ENCODE measurements at places on chromosomes 2 and 18.

DNA sequence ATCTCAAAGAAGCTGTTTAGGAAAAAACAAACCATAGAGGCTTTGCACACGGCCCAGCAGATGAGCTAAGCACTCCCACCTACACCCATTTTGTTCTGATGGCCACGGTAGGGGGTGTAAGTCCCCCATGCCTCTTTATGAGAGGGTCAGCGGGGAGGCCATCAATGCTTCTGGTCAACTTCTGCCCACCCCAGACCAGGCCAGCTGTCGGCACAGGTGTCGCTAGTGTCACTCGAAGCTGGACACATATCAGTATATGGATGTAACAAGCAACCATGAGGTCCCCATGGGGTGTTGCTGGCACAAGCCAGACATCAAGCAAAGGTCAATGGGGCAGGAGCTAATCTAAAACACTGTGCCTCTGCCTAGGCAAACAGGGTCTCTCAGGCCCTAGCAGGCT, 23.7 kb upstream of the SLC35F6 start:
- no peak for DNase-seq

GRCh38 chr2:160408173-160408958, 85.2 kb downstream of the RBMS1 start:
- DNase-seq, result no peak

- DNase-seq, result no peak
Measured at GRCh38 chr2:44116319-44116718, 52.4 kb upstream of the PPM1B start.

DNA sequence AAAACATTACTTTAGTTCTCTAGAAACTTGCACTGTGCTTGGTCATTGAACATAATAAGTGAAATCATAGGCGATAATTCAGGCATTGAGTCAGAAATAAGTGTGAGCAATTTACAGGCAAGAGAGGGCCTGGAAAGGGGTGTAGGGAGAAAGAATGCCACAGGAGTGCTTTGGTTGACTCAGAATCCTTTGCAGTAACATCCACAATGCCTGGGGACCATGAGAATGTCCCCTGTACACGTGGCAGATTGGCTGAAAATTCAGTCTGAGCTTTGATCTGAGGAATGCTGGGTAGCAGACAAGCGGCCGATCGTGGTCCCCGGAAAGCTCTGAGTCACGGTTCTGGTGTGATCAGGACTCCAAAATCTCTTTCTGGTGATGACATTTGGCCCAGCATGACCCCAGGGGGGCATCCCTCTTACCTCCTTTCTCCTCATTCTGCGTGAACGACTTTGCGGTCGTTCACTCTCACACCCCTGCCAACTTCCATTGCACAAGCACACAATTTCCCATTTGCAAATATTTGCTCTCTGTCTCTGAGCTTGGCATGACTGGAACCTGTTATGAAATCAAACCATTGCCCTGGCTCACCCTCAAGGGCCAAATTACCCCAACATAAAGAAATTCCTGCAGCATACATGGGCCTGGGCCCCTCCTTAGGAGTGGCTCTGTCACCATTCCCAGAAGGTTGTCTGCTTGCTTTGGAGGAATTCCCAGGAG, 305.0 kb upstream of the EPAS1 start:
- no peak for DNase-seq

- DNase-seq, result no peak
Measured at GRCh38 chr18:55900380-55900779, 312.4 kb upstream of the TCF4 start.

DNA sequence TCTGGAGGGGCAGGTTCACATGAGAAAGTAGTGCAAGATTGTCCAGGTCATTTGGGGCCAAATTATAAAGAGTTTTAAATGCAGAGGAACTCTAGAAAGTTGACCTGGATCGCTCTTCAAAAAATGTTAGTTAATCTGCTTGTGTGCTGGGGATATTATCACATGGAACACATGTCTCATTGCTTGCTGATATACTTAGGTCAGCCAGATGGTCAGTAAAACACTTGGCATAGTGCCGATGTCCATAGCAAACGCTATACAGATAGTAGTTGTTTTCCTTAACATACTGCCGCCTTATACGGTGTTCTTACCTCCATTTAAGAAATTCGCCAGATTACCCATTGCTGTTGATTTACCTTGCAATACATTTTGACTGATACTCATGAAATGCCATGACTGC, 103.4 kb upstream of the CWC22 start:
- DNase-seq, result no peak

- DNase-seq, result peak; percentile 49
Measured at GRCh38 chr18:3511980-3512379, 62.0 kb downstream of the TGIF1 start.

GRCh38 chr2:183207110-183207509, 82.9 kb downstream of the NUP35 start:
- DNase-seq, result peak; percentile 18

GRCh38 chr2:9722451-9722850, 91.7 kb upstream of the YWHAQ start:
- no peak for DNase-seq

- DNase-seq, result no peak
Measured at GRCh38 chr2:5925604-5926003, 233.4 kb downstream of the SOX11 start.

- no peak for DNase-seq
Measured at GRCh38 chr18:76252880-76253279, 242.2 kb downstream of the ZNF516 start.

GRCh38 chr2:160429248-160430000, 64.2 kb downstream of the RBMS1 start:
- DNase-seq, result no peak

GRCh38 chr2:19971691-19972090, 18.2 kb downstream of the WDR35 start:
- no peak for DNase-seq

DNA sequence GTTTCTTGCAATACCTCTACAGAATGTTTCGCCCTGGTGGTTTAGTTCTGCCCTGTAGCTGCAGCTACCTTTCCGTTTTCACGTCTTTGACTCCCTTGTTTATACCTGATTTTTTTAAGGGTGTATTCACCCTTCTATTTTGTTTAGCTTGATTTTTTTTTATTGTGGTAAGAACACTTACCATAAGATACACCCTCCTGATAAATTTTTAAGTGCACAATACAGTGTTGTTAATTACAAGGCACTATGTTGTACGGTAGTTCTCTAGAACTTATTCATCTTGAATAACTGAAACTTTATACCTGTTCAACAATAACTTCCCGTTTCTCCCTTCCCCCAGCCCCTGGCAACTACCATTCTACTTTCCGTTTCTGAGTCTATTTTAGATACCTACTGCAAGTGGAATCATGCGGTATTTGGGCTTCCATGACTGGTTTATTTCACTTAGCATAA, 48.9 kb upstream of the NABP1 start:
- DNase-seq, result no peak

- DNase-seq, result no peak
Measured at GRCh38 chr18:63299837-63300745, 19.5 kb downstream of the BCL2 start.

DNA sequence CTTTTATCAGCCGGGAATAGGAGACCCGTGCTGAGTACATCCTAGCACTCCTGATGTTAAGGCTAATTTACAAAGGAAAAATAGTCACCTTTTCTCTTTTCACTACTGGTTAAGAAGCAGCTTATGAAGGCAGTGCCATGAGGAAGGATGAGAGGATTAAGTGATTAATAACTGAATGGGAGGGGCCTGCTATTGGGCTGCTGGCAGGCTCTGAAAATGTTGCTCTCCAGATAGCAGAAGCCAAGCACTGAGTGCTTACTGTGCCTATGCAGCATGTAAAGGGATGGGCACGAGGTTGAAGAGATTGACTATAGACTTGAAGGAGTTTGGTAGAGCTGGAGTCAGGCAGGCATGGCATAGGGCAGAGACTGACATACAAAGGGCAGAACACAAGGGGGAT, 282.4 kb upstream of the THSD7B start:
- DNase-seq, result no peak

- DNase-seq, result no peak
Measured at GRCh38 chr2:130359466-130359865, 3.6 kb downstream of the PTPN18 start.

GRCh38 chr2:241035142-241035817, 36.9 kb downstream of the SNED1 start:
- no peak for DNase-seq

DNA sequence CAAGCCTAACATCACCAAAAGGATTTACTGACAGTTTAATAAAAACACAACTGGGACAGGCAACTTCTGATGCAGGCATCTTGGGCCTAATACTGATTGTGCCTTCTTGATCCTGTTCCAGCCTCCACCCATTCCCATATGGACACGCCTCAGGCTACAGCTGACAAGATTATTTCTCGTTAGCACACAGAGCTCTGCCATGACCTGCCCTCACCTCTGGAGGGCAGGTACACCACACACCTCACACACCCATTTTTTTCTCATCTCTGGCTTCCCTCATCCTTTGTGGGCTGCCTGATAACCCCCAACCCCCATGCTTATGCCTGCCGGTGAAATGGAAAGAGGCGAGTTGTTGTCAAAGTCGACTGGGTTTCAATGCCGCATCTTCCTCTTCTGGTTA, 147.0 kb downstream of the ANTXR1 start:
- no peak for DNase-seq

DNA sequence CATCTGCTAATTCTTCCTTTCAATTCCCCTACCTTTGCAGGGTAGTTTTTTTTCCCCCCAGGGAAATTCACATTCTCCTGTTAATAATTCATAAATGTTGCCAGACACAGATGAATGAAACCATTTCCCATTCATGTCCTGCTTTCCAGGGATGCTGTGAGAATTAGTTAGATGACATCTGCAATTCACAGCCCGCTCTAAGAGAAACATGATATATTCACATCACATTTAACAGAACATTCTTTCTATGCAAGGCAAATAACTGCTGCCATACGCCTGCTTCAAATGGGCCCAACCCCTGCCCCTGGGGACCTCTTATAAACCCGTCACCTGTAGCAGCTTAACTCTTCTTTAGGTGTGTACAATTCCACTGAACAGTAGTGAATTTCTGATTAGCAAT, 110.6 kb upstream of the CTAGE1 start:
- DNase-seq, result no peak

GRCh38 chr2:26577442-26578112, 63.6 kb downstream of the CIB4 start:
- peak; percentile 85 for DNase-seq

GRCh38 chr2:119231975-119232665, 8.5 kb downstream of the STEAP3 start:
- DNase-seq, result no peak

- peak; percentile 77 for DNase-seq
Measured at GRCh38 chr2:191303140-191304005, 58.2 kb downstream of the MYO1B start.

DNA sequence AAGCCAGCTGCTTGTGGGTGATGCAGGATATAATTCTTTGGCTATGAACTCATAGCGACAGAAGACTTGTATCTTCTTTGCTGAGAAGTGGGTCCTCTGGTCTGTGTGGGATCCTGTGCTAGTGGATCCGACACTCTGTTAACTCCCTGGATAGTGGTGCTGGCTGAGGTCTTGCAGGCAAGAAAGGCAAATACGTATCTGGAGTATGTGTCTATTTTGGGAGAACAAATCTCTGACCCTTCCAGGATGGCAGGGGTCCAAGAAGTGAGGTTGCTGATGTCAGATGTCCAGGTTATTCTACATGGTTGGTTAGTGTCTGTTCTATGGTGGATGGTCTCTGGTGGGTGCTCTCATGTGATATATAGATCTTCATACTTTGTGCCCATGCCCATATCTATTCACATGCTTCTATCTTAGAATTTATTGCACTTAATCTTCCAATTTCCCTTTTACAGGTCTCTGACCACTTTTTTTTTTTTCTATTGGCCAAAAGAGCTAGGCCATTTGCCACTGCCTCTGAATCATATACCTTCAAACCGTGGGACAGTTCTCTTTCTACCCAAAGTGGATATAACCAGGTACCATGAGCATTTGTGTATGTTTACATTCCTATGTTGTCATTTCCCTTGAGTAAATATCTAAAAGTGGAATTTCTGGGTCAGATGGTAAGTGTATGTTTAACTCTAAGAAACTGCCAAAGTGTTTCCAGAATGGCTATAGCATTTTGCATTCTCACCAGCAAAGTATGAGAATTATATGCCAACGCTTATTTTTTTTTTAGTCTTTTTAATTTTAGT, 45.1 kb upstream of the RBMS1 start:
- DNase-seq, result peak; percentile 8

DNA sequence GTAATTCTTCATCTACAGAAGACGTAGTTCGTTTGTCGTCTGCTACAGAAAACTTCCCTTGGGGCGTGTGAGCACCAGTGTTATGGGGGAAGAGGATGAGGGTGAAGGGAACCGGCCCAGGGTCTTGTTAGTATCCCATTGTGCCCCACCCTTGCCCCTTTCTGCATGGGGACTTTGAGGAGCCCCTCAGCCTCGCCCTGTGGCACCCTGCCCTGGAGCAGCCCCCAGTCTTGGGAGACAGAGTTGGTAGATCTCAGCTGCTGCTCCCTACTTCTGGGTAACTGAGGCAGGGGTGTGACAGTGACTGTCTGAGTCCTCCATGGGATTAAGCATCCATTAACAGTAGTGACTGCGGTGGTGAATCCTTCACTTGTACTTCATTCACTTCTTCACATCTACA, 50.1 kb downstream of the RNF144A start:
- DNase-seq, result no peak

- DNase-seq, result no peak
Measured at GRCh38 chr2:9558948-9559381, 3.3 kb upstream of the ADAM17 start.

GRCh38 chr2:219404291-219404910, 13.8 kb upstream of the DES start:
- peak; percentile 89 for DNase-seq

DNA sequence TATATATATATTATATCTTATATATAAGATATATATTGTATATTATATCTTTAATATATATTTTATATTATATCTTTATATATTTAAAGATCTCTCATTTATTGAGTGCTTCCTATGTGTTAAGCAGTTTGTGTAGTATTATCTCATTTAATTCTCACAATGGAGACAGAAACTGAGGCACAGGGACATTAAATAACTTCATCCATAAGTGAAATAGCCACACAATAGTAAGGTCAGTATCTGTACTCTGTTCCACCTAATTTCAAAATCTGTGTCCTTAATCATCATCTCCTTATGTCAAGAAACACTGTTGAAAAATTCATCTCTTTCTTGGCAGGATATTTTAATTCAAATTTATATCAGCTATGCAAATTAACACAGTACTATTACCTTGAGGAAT, 52.8 kb upstream of the CD302 start:
- no peak for DNase-seq

DNA sequence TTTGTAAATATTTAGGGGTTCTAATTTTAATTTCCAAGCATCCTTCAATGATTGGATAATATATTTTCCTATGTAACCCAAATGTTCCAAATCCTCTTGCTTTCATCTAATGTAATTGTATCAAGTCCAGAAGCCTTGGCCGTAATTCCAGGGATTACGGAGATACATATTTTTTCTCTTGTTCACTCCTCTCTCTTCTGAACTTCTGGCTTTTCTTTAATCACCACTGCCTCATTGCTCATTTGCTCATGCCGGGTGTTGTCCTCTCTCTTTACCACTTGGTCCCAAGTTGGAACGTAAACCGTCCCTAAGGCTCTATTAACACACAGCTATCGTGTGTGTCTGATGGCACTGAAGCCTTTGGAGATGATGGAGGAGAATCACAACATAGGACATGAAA, 188.7 kb upstream of the COL3A1 start:
- DNase-seq, result no peak

GRCh38 chr18:25725501-25725900, 364.9 kb downstream of the SS18 start:
- DNase-seq, result no peak
